ENCODE measurements at places on chromosomes 13 and 19. TPM values are rescaled to one million over a fixed set of nuclear protein-coding genes. Genes with fewer than 3 reads are reported as not detected.

VWA8 gene
- polyA plus RNA-seq, result 8.6 TPM

POSTN gene
- 1,932 TPM for polyA plus RNA-seq

TDRD12 gene
- 0.63 TPM for polyA plus RNA-seq

RUVBL2 gene
- 55.3 TPM for polyA plus RNA-seq

S1PR2 gene
- polyA plus RNA-seq, result 12.0 TPM

PABPC3 gene
- polyA plus RNA-seq, result 0.25 TPM

PLEKHF1 gene
- polyA plus RNA-seq, result 4.0 TPM

COX7A1 gene
- 219 TPM for polyA plus RNA-seq
